ENCODE measurements at places on chromosomes 11 and 22.

- no peak for DNase-seq
Measured at GRCh38 chr11:34348096-34348495, 9.7 kb downstream of the ABTB2 start.

- DNase-seq: no peak
Measured at GRCh38 chr11:22342211-22343031, 4.2 kb downstream of the SLC17A6 start.

- no peak for DNase-seq
Measured at GRCh38 chr22:47616396-47617020, 854.1 kb downstream of the TBC1D22A start.

- no peak for DNase-seq
Measured at GRCh38 chr11:79982185-79982584, 541.4 kb upstream of the TENM4 start.

- DNase-seq: no peak
Measured at GRCh38 chr22:22089459-22090308, 107.1 kb upstream of the TOP3B start.

GRCh38 chr11:17352950-17353820 is 1.6 kb downstream of the NCR3LG1 start:
- DNase-seq: peak; percentile 44

DNA sequence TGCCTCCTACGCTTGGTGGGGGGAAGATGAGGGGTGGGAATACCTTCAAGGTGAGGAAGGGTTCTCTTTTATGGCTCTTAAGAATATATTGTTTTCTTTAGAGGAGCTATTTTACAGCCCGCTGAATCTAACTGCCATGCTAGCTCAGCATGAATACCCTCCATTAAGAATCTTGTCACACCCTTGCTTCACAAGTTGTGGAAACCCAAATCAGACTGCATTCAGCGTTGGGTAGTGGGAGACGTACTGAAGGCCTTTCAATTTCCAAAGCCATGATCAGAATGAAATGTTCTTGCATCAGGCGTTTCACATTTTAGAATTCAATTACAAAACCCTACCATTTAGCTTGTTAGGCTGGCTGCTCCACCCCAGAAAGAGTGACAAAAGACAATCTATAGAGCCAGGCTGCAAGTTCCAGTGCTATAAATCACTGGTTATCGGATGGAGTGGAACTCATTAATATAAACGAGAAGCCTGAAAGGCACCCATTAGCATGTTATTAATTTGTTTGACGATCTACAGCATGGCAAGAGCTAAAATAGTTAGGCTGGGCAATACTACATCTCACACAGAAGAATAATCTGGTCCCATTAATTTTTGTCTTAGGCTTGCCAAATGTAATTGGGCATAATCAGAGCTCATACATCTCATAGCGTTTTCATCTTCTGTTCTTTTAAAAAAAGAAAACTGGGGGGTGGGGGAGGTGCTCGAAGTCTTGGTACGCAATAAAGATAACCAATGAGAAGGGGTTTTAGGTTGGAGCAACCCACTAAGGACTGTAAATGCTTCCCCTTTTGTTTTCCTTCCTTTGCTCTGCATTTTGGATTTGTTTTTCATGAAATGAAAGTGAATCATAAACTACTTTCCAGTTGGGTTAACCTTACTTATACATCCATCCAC is 57.5 kb downstream of the ABTB2 start:
- no peak for DNase-seq
